DMS153 (cell line): ENCODE measurements at places on chromosomes 5 and 9.

- DNase-seq, result no peak
Measured at GRCh38 chr9:74519419-74519818, 22.3 kb downstream of the RORB start.

GRCh38 chr9:75176037-75176436 lies 87.7 kb downstream of the OSTF1 start:
- DNase-seq, result no peak

DNA sequence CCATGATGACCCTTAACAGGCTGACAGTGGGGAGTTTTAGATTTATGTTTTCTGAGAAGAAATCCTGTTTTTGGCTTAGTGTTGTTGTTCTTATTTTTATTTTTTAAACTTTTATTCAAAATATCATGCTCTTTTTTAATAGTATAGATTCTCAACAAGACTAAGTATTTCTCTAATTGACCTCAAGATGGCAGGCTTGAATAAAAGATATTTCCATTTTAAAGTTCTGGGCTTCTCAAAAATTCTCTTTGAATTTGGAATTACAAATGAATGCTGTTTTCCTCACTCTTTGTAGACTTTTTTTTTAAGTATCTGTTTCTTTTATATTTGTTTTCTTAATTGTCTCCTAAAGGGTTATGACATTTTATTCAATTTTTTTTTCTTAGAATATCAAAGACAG lies 50.0 kb upstream of the SH3GL2 start:
- no peak for DNase-seq

- no peak for DNase-seq
Measured at GRCh38 chr9:34072868-34073590, 24.3 kb upstream of the UBAP2 start.

- DNase-seq, result no peak
Measured at GRCh38 chr5:155620821-155621410, 607.4 kb downstream of the KIF4B start.

DNA sequence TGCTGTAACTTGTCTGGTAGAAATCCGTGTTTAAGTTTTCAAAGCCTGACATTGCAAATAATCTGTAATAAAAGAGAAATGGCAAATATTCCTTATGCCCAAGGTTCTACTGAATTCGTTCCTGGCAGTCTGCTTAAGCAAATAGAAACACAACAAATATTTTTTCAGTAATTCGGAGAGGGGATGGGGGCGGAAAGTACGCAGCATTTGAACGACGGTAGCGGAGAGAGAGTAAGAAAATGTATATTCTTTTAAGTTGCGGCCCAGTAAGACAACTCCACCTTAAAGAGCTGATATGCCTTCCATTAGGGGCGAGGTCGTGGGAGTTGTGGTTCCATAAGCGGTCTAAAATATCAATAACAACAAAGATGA lies 569 bp downstream of the YIPF5 start:
- no peak for DNase-seq

GRCh38 chr5:32539981-32540845 lies 45.1 kb upstream of the SUB1 start:
- no peak for DNase-seq
